ENCODE measurements at places on chromosomes 4 and X.

DNA sequence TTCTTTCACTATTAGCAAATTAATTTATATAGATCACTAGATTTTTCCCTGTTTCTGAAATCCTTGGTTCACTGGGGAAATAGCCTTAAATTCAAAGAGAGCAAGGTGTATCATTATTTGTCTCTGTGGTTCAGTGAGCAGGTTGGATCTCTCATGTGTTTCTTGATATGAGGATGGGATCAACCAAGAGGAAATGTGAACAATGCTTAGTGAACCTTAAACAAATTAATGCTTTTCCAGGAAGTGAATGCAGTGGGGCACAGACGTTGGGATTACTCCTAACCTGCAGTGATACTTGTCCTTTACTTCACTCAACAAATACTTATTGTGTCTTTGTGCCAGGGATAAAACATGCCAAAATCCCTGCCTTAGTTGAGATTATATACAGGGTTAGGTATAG is 193.2 kb downstream of the SHROOM3 start:
- DNase-seq: no peak

- DNase-seq: no peak
These were observed 374.7 kb downstream of the ANKRD50 start for GRCh38 chr4:124337874-124338273.

DNA sequence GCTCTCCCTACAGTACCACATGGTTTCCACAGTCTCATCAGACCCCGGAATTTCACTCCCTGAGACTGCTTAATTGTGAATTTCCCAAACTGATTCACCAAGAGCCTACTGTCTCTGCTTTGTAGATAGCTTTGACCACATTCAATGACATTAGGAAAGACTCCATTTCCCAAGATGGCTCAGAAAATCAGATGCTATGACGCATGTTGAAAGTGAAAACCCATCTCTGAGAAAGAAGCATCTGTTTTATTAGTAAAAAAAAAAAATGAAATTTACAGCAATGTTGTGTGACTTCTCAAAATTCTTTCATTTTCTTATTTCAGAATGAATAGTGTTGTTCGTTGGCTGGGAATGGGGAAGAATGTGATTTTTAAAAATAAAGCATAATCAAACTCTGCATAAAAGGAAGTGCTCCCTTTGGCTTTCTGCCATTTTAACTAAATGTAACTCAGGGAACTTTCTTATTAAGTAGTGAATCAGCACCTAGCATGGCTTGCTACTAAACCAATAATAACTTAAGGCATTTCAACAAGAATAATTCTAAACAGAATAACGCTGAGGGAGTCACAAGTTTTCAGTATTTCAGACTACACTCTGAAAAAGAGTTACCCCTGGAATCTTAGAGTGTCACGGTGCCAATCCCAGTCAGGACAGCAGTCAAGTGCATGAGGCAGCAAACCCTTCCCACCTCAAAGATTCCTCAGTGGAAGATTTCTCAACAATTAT is 97.4 kb upstream of the MYOZ2 start:
- DNase-seq: no peak

DNA sequence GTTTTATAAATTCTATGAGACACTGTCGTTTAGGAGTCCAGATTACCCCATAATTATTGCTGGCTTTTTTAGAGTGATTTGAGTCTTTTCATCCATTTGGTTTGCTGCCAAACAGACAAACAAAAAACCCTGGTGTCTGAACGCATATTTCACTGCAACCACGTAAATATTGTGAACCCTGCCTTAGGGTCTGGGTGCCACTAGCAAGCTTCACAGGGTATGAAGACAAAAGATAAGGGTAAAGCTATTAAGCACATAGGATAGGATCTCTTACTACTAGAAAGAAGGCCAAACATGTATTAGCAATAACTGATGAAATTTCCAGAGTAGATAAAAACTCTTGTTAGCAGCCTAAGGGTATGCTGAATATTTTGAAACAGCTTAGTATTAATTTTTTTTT is 143.3 kb downstream of the BANK1 start:
- no peak for DNase-seq

GRCh38 chr4:101846550-101846949 is 56.0 kb downstream of the BANK1 start:
- no peak for DNase-seq

DNA sequence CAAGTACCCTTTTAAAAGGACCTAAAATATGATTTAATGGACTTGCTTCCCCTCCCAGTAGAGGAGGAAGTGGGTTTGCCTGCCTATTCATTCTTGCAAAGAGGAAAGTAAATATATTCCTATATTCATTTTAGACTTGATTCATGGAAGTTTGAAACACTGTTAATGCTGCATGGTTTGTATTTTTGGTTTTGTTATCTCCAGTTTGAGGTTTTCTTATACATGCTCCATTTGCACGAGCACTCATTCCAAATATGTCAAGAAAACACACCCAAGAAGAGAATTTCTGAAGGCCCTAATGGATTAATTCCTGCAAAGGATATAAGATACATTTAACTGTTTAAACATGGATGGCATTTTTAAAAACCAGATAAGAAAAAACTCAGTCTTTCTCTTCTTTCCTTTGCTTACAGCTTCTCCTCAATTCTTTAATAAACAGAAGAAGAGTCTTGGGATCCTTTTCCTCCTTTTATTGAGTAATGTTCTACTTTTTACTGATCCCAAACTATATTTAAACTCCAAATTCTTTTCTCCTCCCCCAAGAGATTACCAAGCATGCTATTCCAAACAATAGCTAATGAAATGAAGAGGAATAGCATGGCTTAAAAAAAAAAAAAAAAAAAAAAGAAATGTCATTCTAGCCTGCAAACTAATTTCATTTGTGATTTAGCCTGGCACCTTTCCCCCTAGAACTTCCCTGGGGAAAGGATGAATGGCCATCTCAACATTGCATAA is 54.6 kb upstream of the LDB2 start:
- DNase-seq: no peak
